ENCODE measurements at places on chromosomes 1 and 21. TPM values are rescaled to one million over a fixed set of nuclear protein-coding genes. Genes with fewer than 3 reads are reported as not detected.
A peak's percentile ranks its signal among the peaks of the same experiment; 100 is the strongest.

DNA sequence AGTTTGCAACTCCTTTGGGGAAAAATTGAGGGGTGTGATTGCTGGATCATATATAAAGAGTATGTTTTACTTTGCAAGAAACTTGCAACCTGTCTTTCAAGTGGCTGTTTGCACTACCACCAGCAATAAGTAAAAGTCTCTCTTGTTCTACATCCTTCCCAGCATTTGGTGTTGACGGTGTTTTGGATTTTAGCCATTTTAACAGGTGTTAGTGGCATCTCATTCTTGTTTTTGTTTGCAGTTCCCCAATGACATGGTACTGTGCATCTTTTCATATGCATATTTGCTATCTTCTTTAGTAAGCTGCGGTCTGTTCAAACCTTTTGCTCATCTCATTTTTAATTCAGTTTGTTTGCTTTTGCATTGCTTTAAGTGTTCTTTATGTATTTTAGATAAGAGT lies 535.5 kb downstream of the LRRIQ3 start:
- no peaks in the 10 kb centered on the region for H3K4me1 ChIP-seq
- H3K27ac ChIP-seq = no peak overlapping the region
- H3K36me3 ChIP-seq = no peaks in the 10 kb centered on the region
- H3K27me3 ChIP-seq = no peaks in the 10 kb centered on the region
- no peak for DNase-seq

GRCh38 chr21:32544697-32545096 lies 40.6 kb downstream of the TCP10L start:
- no peaks in the 10 kb centered on the region for H3K4me1 ChIP-seq
- no peak for DNase-seq
- no peak overlapping the region for H3K4me3 ChIP-seq
- H3K36me3 ChIP-seq = no peaks in the 10 kb centered on the region

GRCh38 chr1:112083487-112083886 lies 94.0 kb upstream of the KCND3 start:
- H3K36me3 ChIP-seq = no peaks in the 10 kb centered on the region
- H3K4me3 ChIP-seq = no peak overlapping the region
- H3K27me3 ChIP-seq = peaks cover 45% of the 10 kb centered on the region

DNA sequence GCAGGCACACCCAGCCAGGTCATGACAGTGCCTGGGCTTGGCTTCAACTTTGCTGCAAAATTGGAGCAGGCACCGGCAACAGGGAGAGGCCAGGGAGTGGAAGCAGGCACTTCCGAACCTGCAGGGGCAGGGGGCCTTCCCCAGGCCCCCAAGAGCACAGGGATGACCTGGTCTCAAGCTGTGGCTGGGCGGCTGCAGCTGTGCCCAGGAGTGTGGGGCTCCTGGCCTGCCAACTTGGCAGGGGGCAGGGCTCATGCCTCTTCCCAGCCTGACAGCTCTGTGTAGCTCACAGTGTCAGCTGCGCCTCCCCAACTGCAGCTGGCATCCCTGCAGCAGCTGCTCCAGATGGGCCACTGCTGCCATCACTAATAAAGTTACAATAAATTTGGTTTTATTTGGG lies 51.5 kb upstream of the SCYL3 start:
- H3K27ac ChIP-seq = no peak overlapping the region
- no peak for DNase-seq
- H3K27me3 ChIP-seq = no peaks in the 10 kb centered on the region
- no peak overlapping the region for H3K4me3 ChIP-seq
- H3K36me3 ChIP-seq = no peaks in the 10 kb centered on the region

- peak overlapping the region; percentile 90 for H3K4me3 ChIP-seq
- H3K27me3 ChIP-seq = no peaks in the 10 kb centered on the region
- H3K36me3 ChIP-seq = peaks cover 20% of the 10 kb centered on the region
- H3K4me1 ChIP-seq = peaks cover 23% of the 10 kb centered on the region
- H3K27ac ChIP-seq = peak overlapping the region; percentile 81
These were observed 624 bp downstream of the KIFAP3 start for GRCh38 chr1:170073893-170074249.

GRCh38 chr1:54757833-54758232 lies 6.5 kb downstream of the PARS2 start:
- H3K27me3 ChIP-seq = no peaks in the 10 kb centered on the region
- DNase-seq = no peak
- no peak overlapping the region for H3K4me3 ChIP-seq
- H3K4me1 ChIP-seq = peaks cover 3% of the 10 kb centered on the region

GRCh38 chr1:41573785-41574713 lies 89.6 kb upstream of the EDN2 start:
- H3K36me3 ChIP-seq = no peaks in the 10 kb centered on the region
- H3K27ac ChIP-seq = no peak overlapping the region
- no peaks in the 10 kb centered on the region for H3K27me3 ChIP-seq
- H3K4me3 ChIP-seq = no peak overlapping the region

- H3K36me3 ChIP-seq = no peaks in the 10 kb centered on the region
- DNase-seq = no peak
- no peaks in the 10 kb centered on the region for H3K27me3 ChIP-seq
These were observed 209.8 kb downstream of the DISC1 start for GRCh38 chr1:231836227-231836893.

- no peaks in the 10 kb centered on the region for H3K27me3 ChIP-seq
- DNase-seq = peak; percentile 75
- peak overlapping the region; percentile 24 for H3K4me3 ChIP-seq
These were observed 12.0 kb downstream of the NCMAP start for GRCh38 chr1:24567792-24568388.

DNA sequence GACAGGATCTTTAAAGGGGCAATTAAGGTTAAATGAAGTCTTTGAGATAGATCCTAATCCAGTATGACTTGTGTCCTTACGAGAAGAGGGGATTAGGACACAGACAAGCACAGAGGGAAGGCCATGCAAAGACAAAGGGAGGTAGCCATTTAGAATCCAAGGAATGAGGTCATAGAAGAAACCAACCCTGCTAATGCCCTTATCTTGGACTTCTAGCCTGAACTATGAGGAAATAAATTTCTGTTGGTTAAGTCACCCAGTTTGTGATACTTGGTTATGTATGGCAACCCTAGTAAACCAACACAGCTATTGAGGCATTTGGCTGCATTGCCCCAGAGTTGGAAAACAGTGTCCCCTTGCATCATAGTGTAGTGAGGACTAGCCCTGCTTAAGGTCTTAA lies 121.3 kb downstream of the MAST2 start:
- DNase-seq = peak; percentile 41
- H3K36me3 ChIP-seq = no peaks in the 10 kb centered on the region
- H3K4me3 ChIP-seq = no peak overlapping the region

GRCh38 chr1:53971718-53972117 lies 25.6 kb downstream of the LRRC42 start:
- H3K27me3 ChIP-seq = no peaks in the 10 kb centered on the region
- H3K4me1 ChIP-seq = peaks cover 9% of the 10 kb centered on the region
- H3K36me3 ChIP-seq = no peaks in the 10 kb centered on the region
- no peak overlapping the region for H3K4me3 ChIP-seq
- no peak for DNase-seq

- H3K4me1 ChIP-seq = no peaks in the 10 kb centered on the region
- H3K27me3 ChIP-seq = no peaks in the 10 kb centered on the region
- H3K36me3 ChIP-seq = no peaks in the 10 kb centered on the region
- DNase-seq = no peak
- H3K27ac ChIP-seq = no peak overlapping the region
These were observed 432.6 kb downstream of the AMY1C start for GRCh38 chr1:104182251-104182650.

DNA sequence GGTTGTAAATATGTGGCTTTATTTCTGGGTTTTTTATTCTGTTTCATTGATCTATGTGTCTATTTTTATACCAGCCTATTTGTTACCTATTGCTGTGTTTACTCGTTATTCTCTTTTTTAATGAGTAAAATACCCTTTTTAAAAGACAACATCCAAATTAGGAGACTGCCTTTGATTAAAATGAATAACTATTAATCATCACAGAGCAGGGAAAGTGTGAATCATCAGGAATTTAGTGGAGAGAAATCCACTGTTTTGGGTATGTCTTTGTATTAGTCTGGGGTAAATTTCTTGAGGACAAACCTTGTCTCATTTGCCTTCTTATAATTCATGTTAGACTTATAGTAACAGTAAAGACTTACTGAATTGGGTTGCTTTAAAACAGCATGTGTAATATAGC lies 12.1 kb downstream of the DISC1 start:
- no peaks in the 10 kb centered on the region for H3K4me1 ChIP-seq
- no peak for DNase-seq
- H3K27ac ChIP-seq = no peak overlapping the region
- H3K36me3 ChIP-seq = no peaks in the 10 kb centered on the region

DNA sequence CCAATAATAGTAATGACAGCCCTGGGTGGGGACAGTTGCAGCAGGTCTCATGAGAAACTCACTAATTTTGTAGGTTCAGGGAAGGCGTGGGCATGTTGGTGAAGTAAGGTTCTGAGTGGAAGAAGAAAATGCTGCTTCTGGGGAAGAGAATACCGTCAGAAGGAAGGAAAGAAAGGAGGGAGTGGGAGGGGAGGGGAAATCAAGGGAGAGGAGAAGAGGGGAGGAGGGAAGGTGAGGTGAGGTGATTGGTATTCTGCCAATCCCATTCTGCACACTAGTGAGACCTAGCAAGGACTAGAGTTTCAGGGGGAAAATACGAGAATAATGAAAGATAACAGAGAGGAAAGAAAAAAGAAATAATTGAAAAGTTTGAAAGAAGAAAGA lies 32.4 kb upstream of the MGST3 start:
- DNase-seq = no peak
- peak overlapping the region; percentile 91 for H3K4me3 ChIP-seq
- peaks cover 21% of the 10 kb centered on the region for H3K4me1 ChIP-seq
- H3K36me3 ChIP-seq = peaks cover 10% of the 10 kb centered on the region

- DNase-seq = peak; percentile 47
- peaks cover 20% of the 10 kb centered on the region for H3K4me1 ChIP-seq
- peaks cover 4% of the 10 kb centered on the region for H3K36me3 ChIP-seq
- no peaks in the 10 kb centered on the region for H3K27me3 ChIP-seq
- peak overlapping the region; percentile 8 for H3K4me3 ChIP-seq
These were observed 16.9 kb upstream of the GNG12 start for GRCh38 chr1:67850151-67850551.

GRCh38 chr1:245092638-245092976 lies 62.2 kb upstream of the KIF26B start:
- no peak overlapping the region for H3K27ac ChIP-seq
- H3K4me3 ChIP-seq = no peak overlapping the region
- H3K27me3 ChIP-seq = no peaks in the 10 kb centered on the region
- DNase-seq = no peak
- no peaks in the 10 kb centered on the region for H3K36me3 ChIP-seq
- no peaks in the 10 kb centered on the region for H3K4me1 ChIP-seq

GRCh38 chr1:66046415-66046814 lies 253.7 kb downstream of the PDE4B start:
- H3K27me3 ChIP-seq = no peaks in the 10 kb centered on the region
- H3K4me1 ChIP-seq = no peaks in the 10 kb centered on the region
- DNase-seq = no peak
- H3K4me3 ChIP-seq = no peak overlapping the region
- H3K27ac ChIP-seq = no peak overlapping the region

DNA sequence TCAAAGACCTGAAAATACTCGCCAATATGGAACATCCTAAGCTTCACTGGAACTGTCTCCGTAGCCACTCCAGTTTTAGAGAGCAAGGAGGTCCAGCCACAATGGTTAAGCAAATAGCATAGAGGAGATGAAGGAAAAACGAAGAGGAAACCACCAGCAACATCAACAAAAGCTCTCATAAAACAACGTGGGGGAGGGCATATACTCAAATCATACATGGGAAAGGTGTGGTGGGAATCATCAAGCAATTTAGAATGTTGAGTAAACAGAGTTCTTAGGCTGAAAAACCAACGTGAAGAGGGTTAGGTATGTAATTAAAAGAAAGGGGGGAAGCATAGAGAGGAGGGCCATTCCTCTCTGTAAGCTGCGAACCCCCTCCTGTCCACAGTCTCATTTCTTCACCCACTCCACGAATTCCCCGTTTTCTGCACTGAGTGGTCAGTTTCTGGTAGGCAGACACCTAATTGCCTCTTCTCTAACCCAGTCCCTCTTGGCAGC lies 1.0 kb downstream of the TMEM59 start:
- H3K4me3 ChIP-seq = no peak overlapping the region
- no peak overlapping the region for H3K27ac ChIP-seq
- H3K27me3 ChIP-seq = no peaks in the 10 kb centered on the region
- H3K4me1 ChIP-seq = no peaks in the 10 kb centered on the region
- DNase-seq = no peak

DNA sequence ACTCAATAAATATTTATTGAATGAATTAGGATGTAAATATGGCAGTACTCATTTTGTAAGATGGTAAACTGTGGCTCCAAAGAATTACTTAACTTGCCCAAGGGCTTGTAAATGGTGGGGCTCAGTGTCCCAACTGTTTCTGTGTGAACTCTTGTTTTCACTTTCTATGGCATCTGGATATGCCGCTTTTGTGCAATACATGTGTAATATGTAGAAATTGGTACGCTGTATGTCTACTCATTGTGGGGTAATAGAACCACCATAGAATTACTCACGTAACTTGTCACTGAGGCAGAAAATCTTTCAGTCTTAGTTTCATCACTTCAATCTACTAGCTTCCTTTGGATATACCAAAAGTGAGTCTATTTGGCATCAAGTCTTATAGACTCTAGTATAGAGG lies 977 bp downstream of the PRPF3 start:
- peak overlapping the region; percentile 91 for H3K27ac ChIP-seq
- no peaks in the 10 kb centered on the region for H3K27me3 ChIP-seq
- peaks cover 62% of the 10 kb centered on the region for H3K36me3 ChIP-seq
- H3K4me1 ChIP-seq = no peaks in the 10 kb centered on the region
- DNase-seq = no peak

DNA sequence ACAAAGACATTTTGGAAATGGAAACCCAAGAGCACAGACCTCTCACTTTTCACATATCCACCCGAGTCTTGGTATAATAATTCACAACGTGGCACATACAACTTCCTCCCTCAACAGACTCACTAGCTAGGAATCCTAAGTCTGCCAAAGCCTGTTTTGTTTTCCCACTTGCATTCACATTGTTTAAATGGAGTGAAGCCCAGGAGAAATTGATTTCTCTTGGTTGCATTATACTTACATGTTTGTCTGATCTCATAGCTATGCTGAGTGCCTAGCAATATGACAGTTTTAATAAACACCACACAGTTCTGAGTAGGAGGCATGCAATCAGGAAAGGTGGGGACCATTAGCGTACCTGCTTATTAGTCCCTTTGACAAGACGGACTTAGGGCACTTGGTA lies 348.6 kb upstream of the ADGRL4 start:
- no peak overlapping the region for H3K4me3 ChIP-seq
- H3K27me3 ChIP-seq = no peaks in the 10 kb centered on the region
- H3K4me1 ChIP-seq = peaks cover 23% of the 10 kb centered on the region
- H3K27ac ChIP-seq = peak overlapping the region; percentile 87

Gene ERVH48-1
- total RNA-seq = not detected

Gene AKR7A3
- 2.2 TPM for total RNA-seq

Gene RGS13
- total RNA-seq = not detected

Gene GPR89B
- 22.1 TPM for total RNA-seq

Gene LPGAT1
- total RNA-seq = 67.7 TPM

Gene SPRR5
- not detected for total RNA-seq

Gene ITLN2
- total RNA-seq = not detected

Gene HPCAL4
- not detected for total RNA-seq

Gene PADI6
- total RNA-seq = not detected

Gene SPRR2E
- total RNA-seq = not detected

Gene TCHHL1
- not detected for total RNA-seq

All from Calu3 (cell line).